Ascending aorta (tissue), 2 donors: ENCODE measurements at places on chromosomes 3 and 15. TPM values are rescaled to one million over a fixed set of nuclear protein-coding genes. Genes with fewer than 3 reads are reported as not detected.
A peak's percentile ranks its signal among the peaks of the same experiment; 100 is the strongest.

- no peaks in the 10 kb centered on the region for H3K27me3 ChIP-seq
- no peak for DNase-seq
- no peaks in the 10 kb centered on the region for H3K4me1 ChIP-seq
- no peaks in the 10 kb centered on the region for H3K36me3 ChIP-seq
Measured at GRCh38 chr3:74357881-74358280, 256.6 kb downstream of the CNTN3 start.

DNA sequence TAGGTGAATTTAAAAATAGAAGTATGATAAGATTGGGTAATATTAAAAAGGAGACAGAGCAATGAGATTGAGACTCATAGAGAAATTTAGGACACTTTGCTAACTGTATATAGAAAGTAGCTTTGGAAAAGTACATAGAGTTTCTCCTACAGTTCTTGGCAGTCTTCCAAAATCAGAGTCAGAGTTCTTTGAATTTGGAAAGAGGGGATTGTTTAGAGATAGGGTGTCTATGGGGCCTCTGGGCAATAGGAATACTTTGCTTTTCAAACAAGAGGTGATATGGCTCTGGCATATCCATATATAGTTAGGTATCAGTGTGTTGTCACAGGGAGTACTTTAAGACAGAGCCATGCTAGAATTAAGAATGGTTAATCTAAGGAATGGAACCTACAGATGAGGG lies 477.1 kb upstream of the KCNMB2 start:
- no peaks in the 10 kb centered on the region for H3K4me1 ChIP-seq
- no peaks in the 10 kb centered on the region for H3K27me3 ChIP-seq
- H3K36me3 ChIP-seq = no peaks in the 10 kb centered on the region
- H3K4me3 ChIP-seq = no peak overlapping the region

DNA sequence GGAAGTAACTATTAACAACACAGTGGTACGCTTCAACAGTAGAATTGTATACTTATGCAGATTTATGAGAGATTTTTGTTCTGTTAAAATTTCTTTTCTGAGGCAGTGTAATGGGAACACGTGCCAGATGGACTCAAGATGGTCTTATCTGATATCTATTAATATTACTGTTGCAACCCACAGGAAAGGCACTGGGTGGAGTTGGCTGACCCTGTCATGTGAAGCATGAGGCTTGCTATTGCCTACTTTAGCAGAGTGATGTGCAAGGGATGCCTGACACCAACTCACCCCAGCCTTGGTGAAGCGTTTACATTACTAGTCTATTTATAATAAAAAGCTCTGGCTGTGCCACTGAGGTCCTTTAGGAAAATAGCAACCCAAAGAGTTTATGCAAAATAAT lies 19.8 kb upstream of the ARNT2 start:
- no peak for DNase-seq
- H3K4me1 ChIP-seq = no peaks in the 10 kb centered on the region
- no peak overlapping the region for H3K27ac ChIP-seq
- no peaks in the 10 kb centered on the region for H3K36me3 ChIP-seq
- no peak overlapping the region for H3K4me3 ChIP-seq

DNA sequence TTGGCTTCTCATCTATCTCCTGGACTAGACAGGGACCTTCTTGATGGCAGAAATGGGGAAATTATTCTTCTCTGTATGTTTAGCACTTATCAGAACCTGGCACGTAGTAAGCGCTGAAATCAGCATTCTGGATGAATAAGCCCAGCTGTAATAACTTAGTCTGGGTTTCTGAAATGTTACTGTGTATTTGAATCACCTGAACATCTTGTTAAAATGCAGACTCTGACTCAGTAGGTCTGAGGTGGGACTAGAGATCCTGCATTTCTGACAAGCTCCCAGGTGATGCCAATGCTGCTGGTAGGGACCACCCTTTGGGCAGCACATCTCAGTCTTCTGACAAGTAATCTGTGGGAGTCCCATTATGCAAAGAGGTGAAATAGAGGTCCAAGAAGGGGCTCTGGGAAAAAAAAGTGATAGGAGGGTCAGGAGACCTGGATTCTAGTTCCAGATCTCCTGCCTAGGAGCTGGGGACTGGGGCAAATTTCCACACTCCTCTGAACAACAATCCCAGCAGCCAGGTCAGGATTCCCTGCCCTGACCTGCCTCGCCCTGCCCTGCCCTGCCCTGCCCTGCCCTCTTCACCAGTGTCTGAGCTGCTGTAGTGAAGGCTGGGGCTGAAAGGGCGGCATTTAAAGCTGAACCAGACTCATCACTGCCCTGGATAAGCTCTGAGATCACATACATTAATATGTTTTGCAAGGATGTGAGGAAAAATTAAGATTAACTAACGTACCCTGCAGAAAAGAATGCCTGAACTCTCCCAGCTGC lies 17.2 kb upstream of the SLC6A11 start:
- H3K4me3 ChIP-seq = no peak overlapping the region
- H3K27ac ChIP-seq = no peak overlapping the region
- no peaks in the 10 kb centered on the region for H3K27me3 ChIP-seq

DNA sequence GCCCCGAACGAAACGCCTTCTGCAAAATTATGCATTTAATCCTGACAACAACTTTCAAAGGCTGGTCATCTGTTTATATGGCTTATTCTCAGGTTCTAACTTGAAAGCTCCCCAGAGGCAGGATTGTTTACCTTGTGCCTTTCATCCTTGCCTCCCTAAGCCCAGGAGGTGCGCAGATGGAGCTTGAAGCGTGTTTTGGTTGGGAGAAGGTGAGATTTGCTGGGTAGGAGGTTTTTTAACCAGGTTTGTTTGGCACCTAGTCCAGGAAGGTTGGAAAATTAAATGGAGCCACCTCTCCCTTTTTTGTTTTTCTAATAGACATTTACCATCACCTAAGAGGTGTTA lies 675 bp downstream of the TSEN2 start:
- no peak overlapping the region for H3K27ac ChIP-seq
- peaks cover 8% of the 10 kb centered on the region for H3K4me1 ChIP-seq
- peaks cover 2% of the 10 kb centered on the region for H3K36me3 ChIP-seq
- DNase-seq = no peak
- H3K4me3 ChIP-seq = peak overlapping the region; percentile 56

- H3K36me3 ChIP-seq = no peaks in the 10 kb centered on the region
- no peak for DNase-seq
- H3K27ac ChIP-seq = no peak overlapping the region
- no peak overlapping the region for H3K4me3 ChIP-seq
Measured at GRCh38 chr3:120775411-120775810, 32.9 kb downstream of the GTF2E1 start.

GRCh38 chr3:100879195-100879810 lies 113.9 kb downstream of the ABI3BP start:
- no peaks in the 10 kb centered on the region for H3K36me3 ChIP-seq
- no peak for DNase-seq
- no peaks in the 10 kb centered on the region for H3K27me3 ChIP-seq
- no peaks in the 10 kb centered on the region for H3K4me1 ChIP-seq

GRCh38 chr3:109346770-109347295 lies 9.5 kb upstream of the DPPA4 start:
- H3K4me1 ChIP-seq = no peaks in the 10 kb centered on the region
- DNase-seq = no peak
- H3K36me3 ChIP-seq = no peaks in the 10 kb centered on the region
- no peak overlapping the region for H3K4me3 ChIP-seq

DNA sequence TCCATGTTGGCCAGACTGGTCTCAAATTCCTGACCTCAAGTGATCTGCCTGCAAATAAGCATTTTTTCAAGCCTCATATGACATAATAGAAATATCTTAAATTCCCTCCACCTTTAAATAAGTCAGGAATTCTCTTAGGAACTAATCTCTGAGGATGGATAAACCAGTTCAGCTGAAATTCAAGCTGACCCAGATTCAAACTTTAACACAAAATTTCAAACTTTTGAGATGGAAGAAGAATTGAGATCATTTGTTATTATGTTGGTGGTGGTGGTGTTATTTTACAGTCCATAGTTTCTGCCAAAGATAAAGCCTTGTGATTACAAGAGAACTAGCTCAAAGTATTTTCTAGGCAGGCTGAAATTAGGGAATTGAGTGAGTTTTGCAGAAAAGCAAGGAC lies 85.5 kb downstream of the SSR3 start:
- peaks cover 22% of the 10 kb centered on the region for H3K4me1 ChIP-seq
- DNase-seq = no peak
- H3K36me3 ChIP-seq = no peaks in the 10 kb centered on the region
- H3K4me3 ChIP-seq = no peak overlapping the region
- H3K27ac ChIP-seq = peak overlapping the region; percentile 47

DNA sequence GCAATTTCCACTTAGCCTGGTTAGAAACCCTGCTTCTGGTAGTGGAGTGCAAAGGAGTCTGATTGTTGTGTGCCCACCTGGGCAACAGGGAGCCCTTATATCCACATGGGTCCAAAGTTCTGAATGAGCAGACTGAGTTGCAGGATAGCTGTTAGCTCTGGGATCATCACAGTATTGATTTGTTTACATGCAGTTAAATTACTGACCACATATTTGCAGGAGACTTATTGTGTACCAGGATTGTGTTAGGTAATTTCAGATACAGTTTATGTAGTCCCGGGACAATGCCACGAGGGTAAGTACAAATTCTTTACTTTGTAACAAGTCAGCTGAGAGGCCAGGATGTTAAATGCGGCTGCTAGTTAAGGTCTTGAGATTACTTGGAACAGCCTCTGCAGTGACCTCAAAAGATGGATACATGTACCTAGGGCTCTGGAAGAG lies 18.8 kb downstream of the ARHGEF26 start:
- H3K27me3 ChIP-seq = no peaks in the 10 kb centered on the region
- no peak for DNase-seq
- H3K27ac ChIP-seq = no peak overlapping the region
- H3K36me3 ChIP-seq = no peaks in the 10 kb centered on the region

DNA sequence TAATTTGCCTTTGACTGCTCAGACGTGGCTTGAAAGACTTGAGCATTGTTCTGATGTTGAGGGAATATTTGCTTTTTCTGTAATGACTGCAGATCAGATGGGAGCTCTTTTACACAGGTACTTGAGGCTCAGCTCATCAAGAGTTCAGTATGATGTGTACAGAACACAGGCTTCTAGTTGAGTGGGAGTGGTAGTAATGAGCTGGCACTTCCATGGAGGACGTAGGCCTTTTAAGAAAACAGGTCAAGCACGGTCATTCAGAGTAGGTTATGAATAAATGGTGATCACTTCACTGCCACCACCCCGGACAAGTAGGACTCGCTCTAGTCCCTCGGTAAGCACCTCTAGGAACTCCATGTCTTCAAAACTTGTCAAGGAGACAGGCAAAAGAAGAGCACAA lies 8.8 kb downstream of the EMC4 start:
- DNase-seq = no peak
- H3K27ac ChIP-seq = no peak overlapping the region
- H3K4me3 ChIP-seq = no peak overlapping the region
- H3K36me3 ChIP-seq = peaks cover 74% of the 10 kb centered on the region
- H3K27me3 ChIP-seq = no peaks in the 10 kb centered on the region

DNA sequence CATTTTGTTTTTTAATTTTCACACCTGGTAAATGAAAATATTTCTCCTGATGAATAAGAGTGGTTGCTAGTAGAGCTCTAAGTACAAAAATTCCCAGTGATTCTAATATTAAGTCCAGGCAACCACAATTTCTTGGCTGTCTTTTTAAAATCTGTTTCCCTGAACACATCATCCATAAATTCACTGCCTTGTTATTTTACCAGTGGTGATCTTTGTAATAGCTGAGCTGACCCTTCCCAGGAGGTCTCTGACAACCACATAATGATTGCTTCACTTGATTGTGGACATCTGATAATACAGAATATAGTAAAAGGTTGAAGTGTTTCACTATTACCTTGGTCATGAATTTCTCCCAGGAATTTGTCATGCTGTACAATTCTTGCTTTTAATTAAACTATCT lies 13.9 kb upstream of the TOP2B start:
- DNase-seq = no peak
- H3K36me3 ChIP-seq = no peaks in the 10 kb centered on the region
- no peaks in the 10 kb centered on the region for H3K4me1 ChIP-seq
- no peak overlapping the region for H3K4me3 ChIP-seq

GRCh38 chr3:71468311-71469137 lies 115.0 kb downstream of the FOXP1 start:
- no peak overlapping the region for H3K27ac ChIP-seq
- no peaks in the 10 kb centered on the region for H3K4me1 ChIP-seq
- no peak overlapping the region for H3K4me3 ChIP-seq
- H3K27me3 ChIP-seq = no peaks in the 10 kb centered on the region
- no peak for DNase-seq

SPINK8 gene
- not detected for total RNA-seq

POLQ gene
- total RNA-seq = not detected

AHSG gene
- total RNA-seq = 0.53 TPM

ACAN gene
- 113 TPM for total RNA-seq

SLC22A14 gene
- not detected for total RNA-seq
